ENCODE measurements at places on chromosomes 7 and 10. TPM values are rescaled to one million over a fixed set of nuclear protein-coding genes. Genes with fewer than 3 reads are reported as not detected.

The PIP gene
- not detected for total RNA-seq

The LRRC61 gene
- total RNA-seq = 48.1 TPM

The KCP gene
- total RNA-seq = not detected

The FOXI2 gene
- not detected for total RNA-seq

The GRM3 gene
- not detected for total RNA-seq

The PRLHR gene
- total RNA-seq = not detected
